ENCODE measurements at places on chromosomes 1 and 21.

GRCh38 chr1:54238353-54239034 is 38.5 kb downstream of the MRPL37 start:
- no peak for DNase-seq

- no peak for DNase-seq
Observed at GRCh38 chr21:38561613-38562581, 63.6 kb upstream of the ERG start.

DNA sequence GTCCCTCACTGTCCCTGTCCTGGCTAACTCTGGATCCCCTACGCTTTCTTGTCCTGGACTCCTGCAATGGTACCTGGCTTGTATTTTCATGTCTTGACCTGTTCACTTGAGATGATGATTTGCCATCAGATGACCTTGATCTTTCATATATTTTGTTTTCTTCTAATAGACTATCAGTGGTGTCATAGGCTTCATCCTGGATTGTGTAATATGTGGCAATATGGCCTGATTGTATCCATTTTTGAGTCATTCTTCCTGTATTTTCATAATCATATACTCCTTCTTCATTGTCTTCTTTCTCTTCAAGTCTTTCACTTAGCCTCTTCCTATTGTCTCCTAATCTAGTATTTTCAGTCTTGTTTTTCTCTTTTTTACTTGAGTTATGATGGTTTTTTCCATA is 11.1 kb downstream of the FLG start:
- no peak for DNase-seq

- DNase-seq, result peak; percentile 87
Observed at GRCh38 chr1:199182186-199182843, 543.5 kb downstream of the PTPRC start.

GRCh38 chr1:6209661-6210580 is 4.0 kb downstream of the RNF207 start:
- peak; percentile 28 for DNase-seq

- no peak for DNase-seq
Observed at GRCh38 chr1:159274631-159275030, 27.5 kb upstream of the FCER1A start.

GRCh38 chr21:34552360-34553098 is 40.5 kb upstream of the KCNE1 start:
- no peak for DNase-seq

DNA sequence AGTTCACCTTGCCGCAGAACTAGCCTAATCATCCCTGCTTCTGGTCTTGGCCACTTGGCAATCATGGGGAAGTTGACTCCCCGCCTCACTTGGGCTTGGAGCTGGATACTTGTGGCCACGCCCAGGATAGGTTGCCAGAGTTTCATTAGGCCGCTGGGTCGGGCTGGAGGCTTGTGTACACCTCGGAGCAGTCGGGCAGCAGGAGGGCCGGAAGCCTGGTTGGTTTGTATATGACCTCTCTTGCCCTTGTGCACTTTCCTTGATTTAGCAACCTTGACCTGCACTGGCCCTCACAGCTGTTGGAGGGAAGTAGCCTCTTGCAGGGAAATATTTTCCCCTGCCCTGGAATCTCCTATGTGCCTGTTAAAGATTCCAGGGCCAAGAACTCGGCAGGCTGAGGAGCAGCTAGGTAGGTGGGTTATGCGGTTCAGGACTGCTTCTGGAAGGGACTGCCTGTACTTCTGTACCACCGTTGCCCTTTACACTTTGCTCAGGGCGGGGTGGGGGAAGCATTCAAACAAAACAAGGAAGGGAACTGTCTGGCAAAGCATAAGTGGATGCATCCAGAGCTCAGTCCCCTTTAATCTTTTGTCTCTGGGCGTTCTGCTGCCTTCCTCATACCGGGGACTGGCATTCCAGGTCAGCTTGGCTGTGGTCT is 83.5 kb downstream of the UCK2 start:
- no peak for DNase-seq

- no peak for DNase-seq
Observed at GRCh38 chr1:199298825-199299224, 660.0 kb downstream of the PTPRC start.

DNA sequence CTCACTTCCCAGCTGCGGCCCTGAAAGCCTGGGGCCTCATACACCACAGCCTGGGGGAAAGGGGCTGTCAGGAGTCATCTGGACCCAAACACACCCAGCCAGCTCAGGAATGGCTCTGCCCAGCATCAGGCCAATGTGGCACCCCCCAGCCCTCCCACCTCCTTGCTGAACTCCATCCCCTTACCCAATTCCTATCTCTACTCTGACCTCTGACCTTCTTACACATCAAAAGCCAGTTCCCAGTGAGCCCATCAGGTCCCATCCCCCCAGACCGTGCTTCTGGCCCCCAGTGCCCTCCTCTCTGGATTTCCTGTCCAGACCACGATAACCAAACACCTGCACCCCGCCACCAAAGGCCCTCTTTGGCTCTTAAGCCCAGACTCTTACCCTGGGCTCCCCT is 16.3 kb downstream of the CRYBG2 start:
- no peak for DNase-seq

GRCh38 chr1:84164567-84165021 is 20.5 kb downstream of the PRKACB start:
- DNase-seq, result no peak

DNA sequence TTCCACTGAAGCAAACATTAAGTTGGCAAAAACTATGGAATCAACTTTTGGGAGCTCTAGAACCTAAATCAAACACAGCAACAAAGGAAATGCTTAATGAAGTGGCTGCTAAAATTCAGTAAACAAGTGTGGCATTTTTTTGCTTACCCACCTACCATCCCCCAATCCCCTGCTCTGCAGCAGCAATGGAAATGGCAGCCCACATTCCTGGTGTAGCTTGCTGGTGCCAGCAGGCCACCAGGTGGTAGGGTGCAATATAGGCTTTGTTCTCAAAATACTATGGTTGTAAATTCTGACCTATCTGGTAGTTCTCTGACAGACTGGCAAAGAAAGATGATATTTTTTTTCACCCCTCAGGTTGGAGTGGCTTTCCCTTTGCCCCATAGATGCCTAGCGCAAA is 42.8 kb downstream of the SHCBP1L start:
- DNase-seq, result no peak

- DNase-seq, result no peak
Observed at GRCh38 chr1:168609741-168610510, 33.5 kb downstream of the XCL1 start.

DNA sequence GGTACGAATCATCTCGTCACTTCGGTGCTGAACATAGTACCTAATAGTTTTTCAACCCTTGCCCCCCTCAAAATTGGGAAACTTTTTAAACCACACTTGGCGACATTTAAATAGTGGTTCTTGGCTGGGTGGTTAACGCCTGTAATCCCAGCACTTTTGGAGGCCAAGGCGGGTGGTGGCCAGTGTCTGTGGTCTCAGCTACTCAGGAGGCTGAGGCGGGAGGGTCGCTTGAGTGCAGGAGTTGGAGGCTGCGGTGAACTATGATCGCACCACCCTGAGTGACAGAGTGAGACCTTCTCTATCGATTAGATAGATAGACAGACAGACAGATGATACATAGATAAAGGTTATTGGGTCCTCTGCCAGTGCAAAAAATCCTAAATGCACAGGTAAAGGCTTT is 55.5 kb upstream of the RASAL2 start:
- DNase-seq, result no peak

DNA sequence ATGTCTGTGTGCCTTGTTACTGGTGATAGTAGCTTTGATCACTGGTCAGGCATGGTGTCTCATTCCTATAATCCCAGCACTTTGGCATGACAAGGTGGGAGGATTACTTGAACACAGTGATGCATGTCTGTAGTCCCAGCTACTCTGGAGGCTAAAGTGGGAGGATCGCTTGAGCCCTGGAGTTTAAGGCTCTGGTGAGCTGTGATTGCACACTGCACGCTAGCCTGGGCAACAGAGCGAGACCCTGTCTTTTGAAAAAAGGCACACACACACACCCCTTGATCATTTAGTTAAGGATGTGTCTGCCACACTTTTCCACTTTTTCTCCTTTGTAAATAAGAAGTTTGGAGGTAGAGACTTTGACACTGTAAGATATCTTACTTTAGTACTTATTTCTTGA is 15.1 kb downstream of the MIGA1 start:
- DNase-seq, result no peak

DNA sequence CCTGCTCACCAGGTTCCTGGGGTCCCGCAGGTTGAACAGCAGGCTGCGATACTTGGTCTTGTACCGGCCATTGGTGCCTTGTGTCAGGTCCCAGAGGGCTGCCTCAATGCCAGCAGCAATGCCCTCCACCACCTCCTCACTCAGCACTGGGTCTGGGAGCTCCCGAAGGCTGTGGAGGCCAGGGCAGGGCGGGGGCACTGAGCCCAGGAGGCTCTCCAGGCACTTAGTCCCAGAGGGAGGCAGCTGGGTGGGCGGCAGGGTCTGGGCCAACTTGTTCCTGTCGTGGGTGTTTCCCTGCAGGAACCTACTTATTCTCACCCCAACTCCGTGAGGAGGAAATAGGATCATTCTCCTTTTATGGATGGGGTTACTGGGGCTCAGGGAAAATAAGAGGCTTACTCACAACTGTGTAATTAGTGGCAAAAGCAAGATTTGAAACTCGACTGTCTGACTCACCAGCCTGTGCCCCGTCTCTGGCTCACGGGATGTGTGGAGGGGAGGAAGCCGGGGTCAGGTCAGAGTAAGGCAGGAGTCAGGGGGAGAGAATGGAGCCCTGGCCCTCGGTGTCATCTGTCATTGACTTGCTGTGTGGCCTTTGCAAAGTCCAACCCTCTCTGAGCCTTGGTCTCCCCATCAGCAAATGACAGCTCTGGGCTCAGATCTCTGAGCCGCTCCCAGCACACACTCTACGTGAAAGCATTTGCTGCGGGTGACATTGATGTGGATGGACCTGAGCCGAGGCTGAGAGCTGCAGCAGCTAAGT is 17.2 kb downstream of the SPOCD1 start:
- no peak for DNase-seq

DNA sequence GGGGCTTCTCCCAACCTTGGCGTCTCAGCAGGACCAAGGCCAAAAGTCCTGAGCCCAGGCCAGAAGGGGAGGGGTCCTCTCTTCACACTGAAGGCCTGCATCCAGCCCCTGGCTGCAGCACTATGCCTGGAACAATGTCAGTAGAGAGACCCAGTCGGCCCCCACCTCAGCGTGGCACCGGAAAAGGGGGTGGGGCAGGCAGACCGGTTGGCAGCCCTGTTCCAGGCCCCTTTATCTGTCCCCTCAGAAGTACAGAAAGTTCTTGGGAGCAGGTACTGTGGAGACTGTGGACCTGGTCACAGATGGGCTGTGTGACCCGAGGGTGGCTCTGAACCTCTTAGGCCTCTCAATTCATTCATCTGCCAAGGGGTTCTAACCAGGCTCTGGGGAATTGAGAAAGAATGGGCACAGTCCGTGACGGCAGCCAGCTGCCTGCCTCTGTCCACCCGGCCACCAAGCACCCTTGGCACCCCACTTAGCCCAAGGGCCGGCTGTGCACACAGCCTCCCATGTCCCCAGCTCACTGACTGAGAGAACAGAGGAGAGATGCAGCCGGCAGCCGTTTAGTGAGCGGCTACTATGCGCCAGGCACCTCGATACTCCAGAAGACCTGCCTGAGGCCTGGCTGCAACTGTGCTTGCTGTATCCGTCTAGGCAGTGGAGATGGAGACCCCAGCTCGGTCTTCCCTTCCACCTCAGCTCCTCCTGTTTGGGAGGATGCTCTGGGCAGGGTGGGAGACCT is 23.9 kb downstream of the RUNX3 start:
- no peak for DNase-seq

DNA sequence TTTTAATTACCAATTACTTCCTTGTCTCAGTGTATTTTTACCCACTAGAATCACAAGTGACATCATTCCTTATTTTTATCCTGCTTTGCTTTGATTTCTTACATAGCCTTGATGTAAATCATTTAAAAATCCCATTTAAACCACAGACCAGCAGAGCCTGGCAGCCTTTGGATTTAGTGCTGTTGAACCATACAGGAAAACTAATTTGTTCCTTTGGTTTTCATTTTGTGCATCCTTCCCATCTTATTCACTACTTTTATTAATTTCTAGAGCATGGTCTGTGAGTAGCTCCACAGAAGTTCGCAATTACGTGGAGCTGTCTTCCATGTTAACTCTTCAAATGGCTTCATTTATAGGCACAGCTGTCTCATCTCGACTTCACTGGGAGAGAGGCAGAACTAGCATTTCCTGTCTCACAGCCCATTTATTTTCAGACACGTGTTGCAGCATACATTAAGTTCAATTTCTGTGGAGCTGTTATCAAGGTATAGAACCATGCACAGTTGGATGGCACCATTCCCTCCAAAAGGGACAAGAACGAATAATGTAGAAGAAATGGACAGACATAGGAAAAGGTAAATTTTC is 235.3 kb downstream of the MRPL39 start:
- no peak for DNase-seq

DNA sequence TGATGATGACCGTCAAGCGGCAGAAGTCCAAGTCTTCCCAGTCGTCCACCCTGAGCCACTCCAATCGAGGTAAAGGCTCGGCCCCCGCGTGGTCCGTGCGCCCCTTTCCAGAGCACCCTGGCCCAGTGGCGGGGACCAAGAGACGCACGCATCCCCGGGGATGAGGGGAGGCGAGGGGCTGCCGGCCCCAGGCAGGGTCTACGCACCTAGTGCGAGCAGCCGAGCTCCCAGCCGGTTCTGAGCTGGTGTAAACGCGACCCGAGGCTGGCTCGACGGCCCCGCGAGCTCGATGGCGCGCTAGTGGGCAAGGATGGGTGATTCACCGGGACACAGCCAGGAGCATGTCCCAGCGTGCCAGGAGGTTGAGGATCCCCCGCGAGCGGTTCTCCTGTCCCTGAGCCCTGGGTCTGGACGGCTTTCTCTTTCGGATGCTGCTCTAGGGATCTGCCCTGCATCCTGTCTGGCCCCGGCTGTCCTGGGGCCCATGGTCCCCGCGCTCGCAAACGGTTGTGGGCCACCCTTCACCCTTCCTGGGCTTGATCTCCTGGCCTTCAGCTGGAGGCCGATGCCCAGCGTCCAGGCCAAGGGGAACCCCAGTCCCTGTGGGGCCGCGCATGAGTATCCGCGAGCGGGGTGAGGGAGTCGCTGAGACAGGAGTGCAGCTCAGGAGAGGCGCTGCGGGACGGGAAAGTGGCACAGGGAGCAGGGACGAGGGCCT is 689 bp downstream of the PKP1 start:
- no peak for DNase-seq

GRCh38 chr1:93905734-93906133 is 3.5 kb downstream of the GCLM start:
- no peak for DNase-seq

- DNase-seq, result no peak
Observed at GRCh38 chr1:30108186-30108585, 615.2 kb downstream of the MATN1 start.

GRCh38 chr1:175649416-175649815 is 94.0 kb downstream of the TNR start:
- no peak for DNase-seq
